NCI-H1436 (cell line): ENCODE measurements at places on chromosomes 7 and 10.

DNA sequence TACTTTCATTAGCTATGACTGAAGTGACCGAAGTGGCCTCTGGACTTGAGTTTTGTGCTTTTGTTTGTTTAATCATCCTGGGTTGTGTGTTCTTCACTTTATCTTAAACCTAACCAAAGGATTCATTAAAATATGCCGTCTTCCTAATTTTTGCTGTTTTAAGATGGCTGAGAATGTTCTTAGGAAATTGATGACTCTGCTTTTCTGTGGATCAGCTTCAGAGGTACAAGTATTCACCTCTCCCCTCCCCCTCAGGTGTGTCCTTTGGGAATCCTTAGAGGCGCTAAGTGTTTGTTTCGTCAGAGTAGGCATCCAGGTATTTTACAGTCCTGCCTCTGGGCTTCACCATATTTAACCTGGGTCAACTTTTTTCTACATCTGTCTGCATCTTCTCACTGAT, 1.1 kb downstream of the CCDC126 start:
- no peak for DNase-seq

- DNase-seq: no peak
Observed at GRCh38 chr10:54983255-54983654, 182.2 kb upstream of the PCDH15 start.

DNA sequence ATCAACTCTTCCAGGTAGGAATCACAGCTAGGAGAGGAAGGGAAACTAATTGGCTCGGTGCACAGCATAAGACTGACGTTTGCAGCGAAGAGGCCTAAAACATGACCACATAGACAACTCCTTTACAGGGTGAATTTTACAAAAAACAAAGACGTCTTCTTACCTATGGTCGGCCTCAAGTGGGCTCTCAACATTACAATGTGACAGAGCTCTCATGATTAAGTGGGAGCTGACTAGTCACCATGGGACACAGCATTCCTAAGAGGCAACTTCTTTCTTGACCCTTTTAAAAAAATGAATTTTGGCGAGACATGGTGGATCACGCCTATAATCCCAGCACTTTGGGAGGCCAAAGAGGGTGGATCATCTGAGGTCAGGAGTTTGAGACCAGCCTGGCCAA, 4.6 kb downstream of the PDIA4 start:
- no peak for DNase-seq

GRCh38 chr7:152544481-152544927, 108.7 kb upstream of the KMT2C start:
- no peak for DNase-seq

- DNase-seq: no peak
Observed at GRCh38 chr7:49766966-49767365, 6.5 kb upstream of the VWC2 start.

GRCh38 chr7:132930881-132931280, 151.0 kb downstream of the CHCHD3 start:
- no peak for DNase-seq

GRCh38 chr7:5679813-5680473, 101.5 kb downstream of the RNF216 start:
- DNase-seq: no peak

DNA sequence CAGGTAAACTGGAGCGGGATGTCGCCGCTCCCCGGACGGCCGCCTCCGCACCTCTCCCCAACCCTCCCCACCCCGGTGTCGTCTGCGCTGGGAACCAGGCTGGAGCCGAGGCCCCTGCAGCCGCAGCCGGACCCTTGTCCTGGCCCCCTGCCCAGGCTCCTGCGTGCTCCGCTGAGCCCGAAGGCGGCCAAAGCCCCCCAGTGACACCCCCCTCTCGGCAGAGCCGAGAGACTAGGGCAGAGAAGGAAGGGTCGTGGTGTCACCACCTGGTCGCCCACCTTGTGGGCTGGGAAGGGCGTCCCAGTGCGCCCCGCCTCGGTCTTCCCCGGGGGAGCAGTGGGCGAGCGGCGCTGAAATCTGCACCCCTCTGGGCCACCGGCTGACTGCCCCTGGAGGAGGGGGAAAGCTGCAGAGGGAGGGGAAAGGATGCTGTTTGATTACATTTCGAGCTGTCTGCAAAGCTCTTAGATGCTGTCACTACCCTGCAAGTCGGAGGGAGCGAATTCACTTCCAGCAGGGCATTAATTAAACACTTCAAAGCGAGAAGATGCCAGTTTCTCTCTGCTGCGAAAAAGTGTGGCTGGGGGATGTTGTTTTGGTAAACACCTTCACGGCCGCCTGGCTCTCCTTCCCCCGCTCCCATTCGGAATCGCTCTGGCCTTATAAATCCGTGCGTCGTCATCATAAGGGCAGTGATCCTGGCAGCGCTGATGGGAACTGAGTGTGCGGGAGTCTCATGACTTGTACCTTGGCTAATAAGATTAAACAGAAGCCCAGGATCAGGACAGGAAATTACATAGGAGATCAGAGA, 622 bp downstream of the DYNC1I1 start:
- DNase-seq: peak; percentile 21

- DNase-seq: no peak
Observed at GRCh38 chr10:73246322-73246645, 771 bp downstream of the DNAJC9 start.

DNA sequence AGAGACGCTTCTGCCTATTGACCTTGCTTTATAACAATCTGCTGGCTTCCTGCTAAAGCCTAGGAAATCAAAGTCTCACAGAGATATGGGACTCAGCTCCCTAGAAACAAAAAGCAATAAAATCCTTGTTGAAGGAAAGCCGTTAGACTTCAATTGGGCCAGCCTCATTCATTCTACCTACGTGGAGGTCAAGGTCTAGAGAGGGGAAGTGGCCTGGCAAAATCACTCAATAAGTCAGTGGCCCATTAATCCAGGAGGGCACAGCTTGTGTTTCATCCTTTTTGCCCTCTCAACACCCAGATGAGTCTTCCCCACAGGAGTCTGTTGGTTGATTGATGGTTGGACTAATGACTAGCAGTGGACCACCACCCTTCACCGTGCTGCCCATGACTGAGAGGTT, 40.5 kb upstream of the ACSL5 start:
- DNase-seq: no peak
